Inflammatory macrophage (primary cell): ENCODE measurements at places on chromosomes 3 and 15.

- DNase-seq = no peak
These were observed 226.0 kb downstream of the TCF12 start for GRCh38 chr15:57144448-57144847.

- peak; percentile 97 for DNase-seq
These were observed 308.4 kb downstream of the RPLP1 start for GRCh38 chr15:69760890-69761568.

DNA sequence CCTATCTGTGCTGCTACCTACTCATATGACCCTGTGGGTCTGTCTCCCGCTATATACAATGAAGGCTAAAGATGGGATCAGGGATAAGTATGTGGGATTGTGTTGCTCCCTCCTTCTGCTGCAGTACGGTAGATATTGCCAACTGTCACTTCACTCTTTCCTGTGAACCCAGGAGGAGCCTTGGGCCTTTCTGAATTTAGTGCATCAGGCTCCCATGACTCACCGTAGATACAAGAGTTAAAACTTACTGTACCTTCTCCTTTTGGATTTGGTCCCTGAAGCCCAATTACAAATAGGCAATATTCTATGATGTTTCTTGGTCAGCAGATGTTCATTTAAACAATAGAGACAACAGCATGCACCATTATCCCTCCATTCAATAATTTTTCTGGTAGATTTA, 27.4 kb downstream of the MITF start:
- peak; percentile 33 for DNase-seq

GRCh38 chr3:123085293-123085931, 18.6 kb downstream of the PDIA5 start:
- peak; percentile 1 for DNase-seq

- DNase-seq = no peak
These were observed 407.3 kb upstream of the PPP2R3A start for GRCh38 chr3:135558150-135558783.

GRCh38 chr3:33807191-33807590, 8.8 kb downstream of the PDCD6IP start:
- peak; percentile 37 for DNase-seq

DNA sequence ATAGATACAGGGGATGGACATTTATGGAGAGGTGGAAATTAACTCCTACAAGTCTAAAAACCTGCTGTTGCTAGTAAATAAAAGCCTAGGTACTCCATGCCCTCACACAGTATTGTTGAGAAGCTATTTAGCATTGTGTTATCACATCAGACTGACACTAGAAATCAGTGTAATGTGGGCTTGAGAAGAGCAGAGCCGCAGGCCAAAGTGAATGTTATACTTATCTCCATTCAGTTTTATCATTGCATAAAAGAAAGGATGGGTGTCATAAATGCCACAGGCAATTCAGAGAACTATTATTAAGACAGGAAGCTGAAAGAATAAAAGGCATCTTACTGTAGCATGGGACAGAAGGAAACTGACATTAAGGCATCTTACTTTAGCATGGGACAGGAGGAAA, 13.7 kb upstream of the ISLR start:
- DNase-seq = no peak

GRCh38 chr3:167823738-167824137, 88.2 kb downstream of the SERPINI1 start:
- no peak for DNase-seq

DNA sequence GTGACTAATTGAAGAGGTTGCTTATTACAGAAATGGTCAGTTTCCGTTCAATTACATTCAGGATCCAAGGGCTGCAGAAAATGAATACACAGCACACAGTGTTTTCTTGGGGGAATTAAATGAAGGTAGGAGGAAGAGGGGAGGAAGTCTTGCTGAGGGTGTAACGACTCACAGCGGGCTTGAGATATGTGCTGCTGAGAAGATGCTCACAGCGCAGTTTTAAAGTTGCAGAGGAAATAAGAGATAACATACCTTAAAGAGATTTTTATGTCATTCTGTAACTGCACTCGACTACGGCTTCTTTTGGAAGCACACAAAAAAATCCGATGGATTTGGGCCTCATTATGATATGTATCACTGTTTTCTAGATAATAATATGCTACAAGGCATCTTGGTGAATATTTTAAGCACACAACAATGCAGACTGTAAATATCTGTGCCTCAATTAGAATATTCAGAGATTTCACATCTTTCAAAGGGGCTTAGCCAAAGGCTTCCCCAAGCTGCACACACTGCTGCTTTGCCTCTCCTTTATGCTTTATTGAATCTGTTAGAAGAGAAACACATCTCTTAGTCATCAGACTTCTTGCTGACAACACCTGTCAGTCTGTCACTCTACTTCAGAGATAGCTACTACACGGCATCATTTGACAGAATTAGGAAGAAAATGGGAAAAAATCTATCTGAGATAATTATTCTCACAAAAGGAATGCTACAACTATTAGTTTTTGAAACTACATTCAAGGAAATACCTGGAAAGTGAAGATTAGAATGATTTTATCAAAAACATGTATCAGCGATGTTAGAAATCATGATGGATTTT, 773.2 kb downstream of the OTOL1 start:
- DNase-seq = no peak

DNA sequence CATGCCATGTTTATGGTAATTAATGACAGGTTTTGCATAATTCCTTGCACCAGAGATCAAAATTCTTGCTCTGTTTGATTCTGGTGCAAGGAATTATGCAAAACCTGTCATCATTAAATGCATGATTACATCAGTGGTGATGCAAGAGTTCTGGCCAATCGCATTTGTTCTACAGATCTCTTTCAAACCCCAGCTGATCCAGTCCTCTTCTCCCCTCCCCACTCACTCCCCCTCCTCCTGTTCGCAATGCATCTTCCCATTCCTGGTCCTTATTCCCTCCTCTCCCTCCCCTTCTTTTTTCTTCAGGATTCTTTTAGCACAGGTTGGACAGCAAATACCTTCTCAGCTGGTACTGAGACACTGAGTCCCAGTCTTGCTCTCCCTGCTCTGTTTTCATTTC, 82.1 kb downstream of the GABRB3 start:
- DNase-seq = no peak

DNA sequence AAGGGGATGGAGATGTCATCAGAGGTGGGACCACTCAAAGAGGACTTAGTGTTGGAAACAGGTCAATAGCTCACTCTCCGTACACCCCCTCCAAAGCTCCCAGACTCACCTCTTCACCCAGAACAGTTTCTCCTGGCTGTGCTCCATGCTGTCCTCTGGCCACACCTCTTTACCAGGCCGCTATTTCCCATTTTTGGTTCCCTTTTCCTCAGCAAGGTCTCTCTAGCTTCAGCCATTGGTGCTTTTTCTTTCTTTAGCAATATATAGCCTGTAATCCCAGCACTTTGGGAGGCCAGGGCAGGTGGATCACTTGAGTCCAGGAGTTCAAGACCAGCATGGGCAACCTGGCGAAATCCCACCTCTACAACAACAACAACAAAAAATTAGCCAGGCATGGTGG, 123.6 kb upstream of the SMAD3 start:
- DNase-seq = peak; percentile 70

- no peak for DNase-seq
These were observed 82.9 kb upstream of the CDAN1 start for GRCh38 chr15:42819786-42820185.

- no peak for DNase-seq
These were observed 235.9 kb downstream of the GAP43 start for GRCh38 chr3:115859002-115859807.

- peak; percentile 98 for DNase-seq
These were observed at the start of gene RPL22L1 for GRCh38 chr3:170869645-170870593. Gene RPL22L1, minus strand, starts transcription at chr3:170870195. Its CDS starts 28 bp downstream, at chr3:170870167.

GRCh38 chr3:127475391-127475790, 115.1 kb downstream of the TPRA1 start:
- DNase-seq = peak; percentile 53

- no peak for DNase-seq
These were observed 46.5 kb downstream of the MSL2 start for GRCh38 chr3:136149667-136150066.

DNA sequence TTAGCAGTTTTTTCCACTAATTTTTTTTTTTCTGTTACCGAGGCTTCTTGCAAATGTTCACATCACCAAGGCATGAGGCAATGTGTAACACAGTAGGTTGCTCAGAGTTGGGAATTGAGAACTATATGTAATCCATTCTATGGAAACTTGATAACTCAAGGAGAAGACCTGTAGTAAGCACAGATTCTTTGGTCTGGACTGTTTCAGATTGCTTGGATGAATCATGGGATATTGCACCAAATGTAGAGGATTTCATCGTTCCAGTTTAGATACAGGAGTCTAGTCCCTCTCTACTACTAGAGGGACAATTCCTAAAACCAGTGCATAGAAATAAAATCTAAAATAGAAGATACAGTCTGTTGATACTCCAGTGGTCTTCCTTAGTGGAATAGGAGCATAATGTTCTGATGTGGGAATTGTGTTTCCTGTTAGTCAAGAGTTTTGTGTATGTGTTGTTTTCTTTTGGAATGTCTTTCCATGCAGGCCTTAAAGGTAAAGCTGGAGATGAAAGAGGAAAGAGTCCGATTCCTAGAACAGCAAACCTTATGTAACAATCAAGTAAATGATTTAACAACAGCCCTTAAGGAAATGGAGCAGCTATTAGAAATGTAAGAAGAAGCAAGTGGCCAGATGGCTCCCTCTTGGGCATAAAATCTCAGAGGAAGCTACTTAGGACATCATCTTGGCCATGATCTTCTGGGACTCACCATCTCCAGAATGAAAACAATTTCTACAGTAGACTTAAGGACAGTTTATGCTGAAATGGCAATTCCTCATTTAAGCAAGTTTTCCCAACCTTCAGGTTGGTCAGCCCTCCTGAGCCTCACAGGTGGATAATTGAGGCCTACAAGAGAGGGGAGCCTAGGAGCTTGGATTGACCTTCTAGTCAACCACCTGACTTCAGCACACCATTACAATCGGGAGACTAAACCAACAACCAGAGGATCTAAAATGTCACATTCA, 10.7 kb downstream of the KNSTRN start:
- no peak for DNase-seq
